ENCODE measurements at places on chromosomes 7 and 10.

DNA sequence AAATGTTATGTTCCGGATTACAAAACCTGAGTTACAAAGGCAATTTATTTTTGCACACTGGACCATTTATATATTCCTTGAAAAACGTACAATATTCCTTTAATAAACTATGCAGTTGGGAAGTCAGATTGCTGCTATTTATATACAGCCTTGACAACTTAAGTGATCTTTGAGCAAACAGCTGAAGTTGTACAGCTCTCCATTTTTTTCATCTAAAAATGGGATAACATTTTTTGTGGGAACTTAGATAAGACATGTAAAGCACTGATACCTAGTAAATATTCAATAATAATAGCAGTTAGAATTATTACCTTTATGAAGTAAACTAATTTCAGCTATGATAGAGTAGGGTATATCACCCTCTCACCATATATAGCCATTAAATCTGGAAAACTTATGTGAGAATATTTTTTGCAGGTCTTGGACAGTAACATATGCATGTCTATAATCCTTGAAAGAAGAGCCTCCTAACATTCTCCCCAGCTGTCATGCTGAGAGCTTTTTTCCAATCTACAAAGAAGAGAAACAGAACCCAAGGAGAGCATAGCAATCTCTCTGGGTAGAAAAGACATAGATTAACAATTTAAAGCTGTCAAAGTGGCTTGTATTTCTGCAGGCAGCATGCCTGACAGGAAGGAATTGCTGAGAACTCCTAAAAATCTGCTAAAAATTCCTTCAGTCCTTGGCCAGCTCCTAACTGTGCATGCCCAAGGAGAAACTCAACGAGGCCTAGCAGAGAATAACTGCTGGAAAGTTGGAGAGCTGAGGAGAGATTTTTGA is 326.0 kb downstream of the CRPPA start:
- no peaks in the 10 kb centered on the region for H3K36me3 ChIP-seq
- H3K4me1 ChIP-seq = no peaks in the 10 kb centered on the region
- ATAC-seq = no peak
- no peaks in the 10 kb centered on the region for H3K27me3 ChIP-seq
- H3K27ac ChIP-seq = no peak overlapping the region

DNA sequence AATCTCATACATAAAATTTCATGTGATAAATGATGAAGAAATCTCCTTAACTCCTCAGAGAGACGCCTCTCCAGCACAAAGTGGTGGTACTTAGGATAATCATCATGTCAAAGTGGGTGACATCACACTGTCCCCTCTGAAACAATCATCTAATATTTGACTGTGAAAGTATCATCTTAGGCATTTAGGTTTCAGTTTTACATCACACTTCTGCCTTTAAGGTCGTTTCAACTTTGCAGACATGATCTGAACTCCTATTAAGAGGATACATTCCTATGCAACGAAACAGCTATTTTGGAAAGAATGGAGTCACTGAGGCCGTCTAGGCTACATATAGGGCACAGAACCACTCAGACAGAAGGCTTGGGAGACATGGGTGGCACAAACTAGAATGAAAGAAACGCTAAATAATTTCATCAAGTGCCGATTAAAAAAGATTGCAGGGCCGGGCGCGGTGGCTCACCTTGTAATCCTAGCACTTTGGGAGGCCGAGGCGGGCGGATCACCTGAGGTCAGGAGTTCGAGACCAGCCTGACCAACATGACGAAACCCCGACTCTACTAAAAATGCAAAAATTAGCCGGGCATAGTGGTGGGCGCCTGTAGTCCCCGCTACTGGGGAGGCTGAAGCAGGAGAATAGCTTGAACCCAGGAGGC is 2.0 kb downstream of the VOPP1 start:
- H3K4me1 ChIP-seq = peaks cover 65% of the 10 kb centered on the region
- ATAC-seq = peak; percentile 31
- peak overlapping the region; percentile 89 for H3K4me3 ChIP-seq

DNA sequence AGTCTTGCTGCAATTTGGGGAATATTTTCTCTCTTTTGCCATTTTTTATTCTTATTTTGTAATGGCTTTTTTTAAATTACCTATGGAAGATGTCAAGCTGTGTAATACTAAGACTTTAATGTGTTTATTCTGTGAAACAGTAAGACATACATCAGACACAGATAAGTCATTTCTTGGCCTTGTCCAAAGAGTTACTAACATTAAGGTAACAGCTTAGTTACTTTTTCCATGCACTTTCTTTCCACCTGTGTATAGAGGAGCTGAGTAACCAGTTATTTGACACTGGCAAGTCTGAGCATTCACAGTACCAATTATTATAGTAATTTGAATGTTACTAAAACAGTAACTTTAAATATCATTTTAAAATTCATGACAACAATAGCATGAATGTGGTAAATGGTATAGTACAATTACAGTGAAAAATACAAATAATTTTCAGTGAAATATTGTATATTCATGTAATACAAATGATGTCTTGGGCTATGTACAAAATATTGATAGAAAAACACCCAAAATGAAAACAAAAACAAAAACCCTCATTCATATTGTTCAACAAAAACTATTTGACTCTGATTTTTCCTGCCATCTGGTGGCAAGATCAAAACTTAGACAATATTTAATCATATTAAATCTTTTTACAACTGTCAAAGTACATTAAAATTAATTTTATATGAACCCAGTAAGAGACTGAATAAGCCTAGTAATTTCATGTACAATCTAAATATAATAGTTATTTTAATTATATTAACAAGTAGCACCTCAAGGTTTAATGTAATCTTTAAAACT is 259.8 kb upstream of the SEMA3A start:
- no peak for ATAC-seq
- no peaks in the 10 kb centered on the region for H3K36me3 ChIP-seq
- H3K27ac ChIP-seq = no peak overlapping the region
- no peak overlapping the region for H3K4me3 ChIP-seq
- no peaks in the 10 kb centered on the region for H3K4me1 ChIP-seq

DNA sequence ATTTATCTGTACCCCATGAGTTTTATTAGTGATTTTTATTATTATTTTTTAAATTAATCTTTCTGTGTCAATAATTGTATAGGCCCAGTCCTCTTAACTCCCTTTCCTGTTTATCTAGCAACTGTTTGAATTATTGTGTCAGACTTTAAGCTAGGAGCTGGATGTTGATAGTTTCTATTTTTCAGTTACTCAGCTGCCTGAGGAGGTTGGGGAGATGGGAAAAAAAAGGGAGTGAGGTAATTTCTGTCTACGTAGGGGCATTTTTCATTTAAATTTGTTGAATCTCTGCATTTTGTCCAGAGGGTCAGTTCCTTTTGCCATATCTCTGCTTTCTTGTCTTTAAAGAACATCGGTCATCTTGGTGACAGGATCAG is 5.0 kb upstream of the ZNF518A start:
- no peak overlapping the region for H3K4me3 ChIP-seq
- H3K36me3 ChIP-seq = peaks cover 10% of the 10 kb centered on the region
- H3K27me3 ChIP-seq = peaks cover 47% of the 10 kb centered on the region
- ATAC-seq = no peak

DNA sequence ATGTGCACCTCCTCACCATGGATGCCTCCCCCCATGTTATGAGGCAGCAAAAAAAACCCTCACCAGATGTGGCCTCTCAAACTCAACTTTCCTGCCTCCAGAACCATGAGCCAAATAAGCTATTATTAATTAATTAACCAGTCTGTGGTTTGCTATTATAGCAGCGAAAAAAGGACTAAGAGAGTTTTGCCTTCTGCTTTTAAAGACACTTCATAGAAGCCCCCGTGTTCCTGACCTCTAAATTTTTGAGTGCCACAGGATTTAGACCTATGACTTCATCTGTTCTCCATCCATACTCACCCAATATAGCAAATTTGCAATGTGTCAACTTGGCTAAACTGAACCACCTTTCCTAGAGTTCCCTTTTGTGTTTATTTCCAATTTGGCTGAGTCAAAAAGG is 9.2 kb upstream of the SEMA3E start:
- H3K4me3 ChIP-seq = no peak overlapping the region
- H3K27ac ChIP-seq = no peak overlapping the region
- ATAC-seq = no peak
- no peaks in the 10 kb centered on the region for H3K27me3 ChIP-seq

DNA sequence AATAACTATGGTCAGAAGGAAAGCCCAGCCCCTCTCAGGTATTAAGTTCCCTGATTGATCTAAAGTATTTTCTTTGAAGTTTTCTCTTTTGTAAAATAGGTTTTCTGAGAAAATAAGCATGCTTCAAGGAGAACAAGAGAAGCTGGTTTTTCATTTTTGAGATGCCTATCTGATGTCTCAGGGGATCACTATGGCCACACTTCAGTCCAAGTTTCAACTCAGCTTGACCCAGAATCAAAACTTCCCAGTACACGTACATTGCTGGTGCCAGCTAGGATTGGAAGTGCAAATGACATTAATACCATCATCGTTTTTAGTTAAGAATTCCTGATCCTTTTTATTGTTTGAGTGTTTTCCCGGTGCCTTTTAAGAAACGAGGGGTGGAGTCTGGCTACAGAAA is 7.2 kb downstream of the ITIH5 start:
- H3K36me3 ChIP-seq = no peaks in the 10 kb centered on the region
- peaks cover 33% of the 10 kb centered on the region for H3K27me3 ChIP-seq
- no peak overlapping the region for H3K4me3 ChIP-seq
- no peak overlapping the region for H3K27ac ChIP-seq
- no peak for ATAC-seq
- no peaks in the 10 kb centered on the region for H3K4me1 ChIP-seq

DNA sequence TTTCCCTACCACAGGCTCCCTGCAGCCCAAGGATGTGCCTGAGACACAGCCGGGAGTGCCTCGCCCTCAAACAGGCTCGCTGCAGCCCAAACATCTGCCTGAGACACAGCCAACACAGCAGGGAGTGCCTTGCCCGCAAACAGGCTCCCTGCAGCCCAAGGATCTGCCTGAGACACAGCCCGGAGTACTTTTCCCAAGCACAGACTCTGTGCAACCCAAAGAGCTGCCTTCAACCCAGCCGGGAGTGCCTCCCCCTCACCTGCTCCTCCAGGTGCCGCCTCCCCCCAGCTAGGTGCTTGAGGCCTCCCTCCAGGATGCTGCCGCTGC is 42.9 kb downstream of the ANTXRL start:
- ATAC-seq = no peak
- no peaks in the 10 kb centered on the region for H3K36me3 ChIP-seq
- no peaks in the 10 kb centered on the region for H3K4me1 ChIP-seq
- H3K27ac ChIP-seq = no peak overlapping the region
- H3K4me3 ChIP-seq = no peak overlapping the region

GRCh38 chr10:34024693-34025425 is 690.4 kb upstream of the NRP1 start:
- H3K4me3 ChIP-seq = no peak overlapping the region
- no peaks in the 10 kb centered on the region for H3K4me1 ChIP-seq
- no peak overlapping the region for H3K27ac ChIP-seq
- H3K27me3 ChIP-seq = peaks cover 13% of the 10 kb centered on the region
- H3K36me3 ChIP-seq = no peaks in the 10 kb centered on the region

DNA sequence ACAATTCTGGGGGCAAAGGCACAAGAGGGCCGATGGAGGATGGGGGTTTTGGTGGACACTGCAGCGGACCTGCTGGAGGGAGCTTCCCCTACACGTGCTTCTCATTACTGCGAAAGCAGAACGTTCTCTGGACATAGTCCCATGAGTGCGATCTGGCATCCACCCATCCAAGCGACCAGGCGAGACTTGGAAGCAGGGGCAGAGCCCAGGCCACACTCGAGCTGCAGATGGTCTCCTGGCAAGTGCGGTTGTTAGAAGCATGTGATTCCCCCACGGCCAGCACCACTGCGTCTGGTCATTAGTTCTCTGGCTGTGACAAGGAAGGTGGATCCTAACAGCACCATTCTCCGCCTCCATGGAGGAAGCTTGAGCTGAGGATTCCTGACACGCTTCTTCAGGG is 118.4 kb upstream of the TCERG1L start:
- no peaks in the 10 kb centered on the region for H3K4me1 ChIP-seq
- H3K27ac ChIP-seq = no peak overlapping the region
- no peak overlapping the region for H3K4me3 ChIP-seq
- H3K27me3 ChIP-seq = peaks cover 15% of the 10 kb centered on the region
- no peaks in the 10 kb centered on the region for H3K36me3 ChIP-seq
- no peak for ATAC-seq

- H3K27me3 ChIP-seq = no peaks in the 10 kb centered on the region
- H3K4me3 ChIP-seq = no peak overlapping the region
- H3K27ac ChIP-seq = no peak overlapping the region
- H3K36me3 ChIP-seq = no peaks in the 10 kb centered on the region
- H3K4me1 ChIP-seq = no peaks in the 10 kb centered on the region
These were observed 65.4 kb upstream of the TNS3 start for GRCh38 chr7:47647181-47647917.

DNA sequence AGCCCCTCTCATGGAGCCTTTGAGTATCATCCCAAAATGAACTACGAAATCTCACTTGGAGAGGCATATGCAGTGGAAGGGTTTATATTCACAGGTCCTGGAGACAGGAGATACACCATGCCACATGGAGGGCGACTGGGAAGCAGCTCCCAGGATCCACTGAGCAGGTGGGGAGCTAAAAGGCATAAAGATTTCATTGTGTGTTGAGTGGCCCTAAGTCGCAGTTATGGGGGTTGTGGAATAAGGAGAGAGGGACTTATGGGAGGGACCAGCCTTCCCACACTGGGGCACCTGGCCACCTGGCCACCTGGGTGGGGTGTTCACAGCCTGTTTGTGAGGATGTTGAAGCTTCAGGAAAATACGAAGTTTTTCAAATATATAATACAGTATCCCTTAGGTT is 37.0 kb upstream of the CHST3 start:
- H3K4me1 ChIP-seq = peaks cover 3% of the 10 kb centered on the region
- H3K27me3 ChIP-seq = no peaks in the 10 kb centered on the region
- no peaks in the 10 kb centered on the region for H3K36me3 ChIP-seq
- ATAC-seq = no peak

- H3K27me3 ChIP-seq = peaks cover 17% of the 10 kb centered on the region
- no peaks in the 10 kb centered on the region for H3K4me1 ChIP-seq
- peak; percentile 37 for ATAC-seq
- H3K27ac ChIP-seq = no peak overlapping the region
- H3K4me3 ChIP-seq = peak overlapping the region; percentile 52
These were observed 561 bp downstream of the SHTN1 start for GRCh38 chr10:117004227-117005025.

- peaks cover 54% of the 10 kb centered on the region for H3K36me3 ChIP-seq
- H3K27ac ChIP-seq = peak overlapping the region; percentile 99
- peaks cover 20% of the 10 kb centered on the region for H3K4me1 ChIP-seq
- no peaks in the 10 kb centered on the region for H3K27me3 ChIP-seq
These were observed 559 bp downstream of the TRA2A start for GRCh38 chr7:23531050-23531793.

DNA sequence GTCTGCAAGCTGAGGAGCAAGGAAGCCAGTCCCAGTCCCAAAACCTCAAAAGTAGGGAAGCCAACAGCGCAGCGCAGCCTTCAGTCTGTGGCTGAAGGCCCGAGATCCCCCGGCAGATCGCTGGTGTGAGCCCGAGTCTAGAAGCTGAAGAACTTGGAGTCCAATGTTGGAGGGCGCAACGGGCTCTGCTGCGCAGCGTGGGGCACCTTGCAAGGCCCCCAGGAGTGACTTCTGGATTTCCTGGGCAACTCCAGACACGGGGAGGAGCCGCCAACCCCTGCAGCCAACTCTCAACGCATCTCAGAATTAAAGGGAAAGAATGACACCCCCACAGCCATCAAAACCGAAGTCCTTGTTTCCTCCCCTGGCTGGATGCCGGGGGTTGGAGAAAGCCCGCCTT is 18.8 kb upstream of the PROSER2 start:
- no peaks in the 10 kb centered on the region for H3K4me1 ChIP-seq
- H3K27me3 ChIP-seq = peaks cover 31% of the 10 kb centered on the region
- no peak overlapping the region for H3K27ac ChIP-seq
- H3K36me3 ChIP-seq = no peaks in the 10 kb centered on the region

- no peaks in the 10 kb centered on the region for H3K4me1 ChIP-seq
- H3K27me3 ChIP-seq = no peaks in the 10 kb centered on the region
- H3K4me3 ChIP-seq = no peak overlapping the region
- H3K36me3 ChIP-seq = no peaks in the 10 kb centered on the region
These were observed 93.1 kb downstream of the FZD1 start for GRCh38 chr7:91357379-91357778.

Data from activated T-helper 17 cell treated with anti-CD3 and anti-CD28 coated beads, Interleukin-2, amount 50 U/mL, for 72 hours (primary cell).